ENCODE measurements at places on chromosomes 7 and 10.

DNA sequence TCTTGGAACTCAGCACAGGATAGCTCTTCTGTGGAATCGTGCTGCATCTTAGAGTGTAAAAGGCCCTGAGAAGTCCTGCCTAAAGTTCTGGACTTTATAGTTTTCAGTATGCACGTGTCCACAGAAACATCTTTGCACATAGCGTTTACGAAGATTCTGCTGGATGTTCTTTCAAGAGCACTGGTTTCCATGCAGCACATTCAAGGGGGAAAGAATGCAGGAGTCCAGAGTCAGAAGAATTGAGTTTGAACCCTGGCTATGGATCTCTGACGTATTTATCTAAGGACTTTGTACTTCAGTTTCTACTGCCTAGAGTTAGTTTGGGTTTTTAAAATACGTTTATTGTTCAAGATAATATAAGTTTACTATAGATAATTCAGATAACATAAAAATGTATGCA lies 282.8 kb upstream of the ZMIZ1 start:
- no peak for DNase-seq

- no peak for DNase-seq
Measured at GRCh38 chr10:119537953-119538630, 4.4 kb downstream of the RGS10 start.

DNA sequence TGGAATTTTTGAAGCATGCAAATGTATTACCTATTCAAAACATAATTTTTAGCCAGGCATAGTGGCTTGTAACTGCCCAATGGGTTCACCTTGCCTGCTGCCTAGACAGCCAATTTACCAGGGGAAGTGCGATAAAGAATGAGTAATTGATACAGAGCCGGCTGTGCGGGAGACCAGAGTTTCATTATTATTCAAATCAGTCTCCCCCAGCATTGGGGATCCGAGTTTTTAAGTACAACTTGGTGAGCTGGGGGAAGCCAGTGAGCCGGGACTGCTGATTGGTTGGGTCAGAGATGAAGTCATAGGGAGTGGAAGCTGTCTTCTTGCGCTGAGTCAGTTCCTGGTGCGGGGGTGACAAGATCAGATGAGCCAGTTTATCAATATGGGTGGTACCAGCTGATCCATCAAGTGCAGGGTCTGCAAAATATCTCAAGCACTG lies 29.1 kb upstream of the NRBF2 start:
- no peak for DNase-seq

DNA sequence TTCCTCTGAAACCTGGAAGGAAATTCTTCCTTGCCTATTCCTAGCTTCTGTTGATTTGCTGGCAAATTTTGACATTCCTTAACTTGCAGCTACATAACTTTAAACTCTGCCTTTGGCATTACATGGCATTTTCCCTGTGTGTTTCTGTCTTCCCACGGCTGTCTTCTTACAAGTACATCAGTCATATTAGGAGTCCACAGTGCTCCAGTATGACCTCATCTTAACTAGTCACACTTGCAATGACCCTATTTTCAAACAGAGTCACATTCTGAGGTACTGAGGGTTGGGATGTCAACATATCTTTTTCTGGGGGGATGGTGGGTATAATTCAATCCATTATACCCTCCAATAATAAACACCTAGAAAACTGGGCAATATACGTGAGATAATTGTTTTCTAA lies 37.4 kb upstream of the EPHB6 start:
- DNase-seq = no peak

DNA sequence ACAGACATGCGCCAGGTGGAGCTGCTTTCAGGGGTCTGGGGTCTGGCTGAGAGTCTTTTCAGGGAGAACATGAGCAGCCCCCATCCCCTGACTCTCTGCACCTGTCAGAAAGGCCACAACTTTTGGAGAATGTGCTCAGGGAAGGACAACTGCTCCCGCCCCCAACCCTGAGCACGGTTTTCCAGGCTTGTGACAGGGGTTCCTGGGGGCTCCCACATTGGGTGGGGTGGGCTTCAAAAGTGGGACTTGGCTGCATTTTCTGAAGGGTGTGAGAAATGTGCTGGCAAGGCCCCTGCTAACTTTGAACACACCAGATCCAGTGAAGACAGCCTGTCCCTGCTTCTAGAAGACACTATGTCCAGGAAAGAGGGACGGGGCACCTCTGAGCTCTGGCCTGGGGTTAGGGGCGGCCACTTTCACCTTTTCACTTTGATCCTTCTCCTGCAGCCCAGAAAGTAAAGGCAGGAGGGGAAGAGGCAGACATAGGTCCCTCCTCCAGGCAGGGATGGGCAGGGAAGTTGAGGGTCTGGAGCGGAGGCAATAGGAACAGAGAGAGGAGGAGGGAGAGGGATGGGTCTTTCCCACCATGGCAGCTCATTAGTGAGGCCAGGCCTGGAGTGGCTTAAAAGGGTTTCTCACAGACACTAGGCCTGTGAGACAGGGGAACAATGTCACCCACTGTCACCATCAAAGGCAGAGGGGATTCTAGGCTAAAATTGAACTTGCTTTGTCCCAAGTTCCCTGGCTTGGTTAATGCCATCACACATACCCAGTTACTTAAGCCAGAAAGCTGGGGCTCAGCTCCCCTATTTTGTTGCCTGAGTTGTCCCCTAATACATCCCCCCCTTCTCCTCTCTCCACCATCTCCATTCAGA lies 1.5 kb downstream of the KCP start:
- DNase-seq = no peak
